ENCODE measurements at places on chromosomes 6 and 20.
A peak's percentile ranks its signal among the peaks of the same experiment; 100 is the strongest.

- peak; percentile 86 for DNase-seq
Measured at GRCh38 chr20:62704341-62704948, 4.2 kb upstream of the NTSR1 start.

GRCh38 chr20:8132484-8133309, 631 bp downstream of the PLCB1 start:
- no peak for DNase-seq

- DNase-seq = no peak
Measured at GRCh38 chr20:35893942-35894341, 60.4 kb downstream of the SCAND1 start.

DNA sequence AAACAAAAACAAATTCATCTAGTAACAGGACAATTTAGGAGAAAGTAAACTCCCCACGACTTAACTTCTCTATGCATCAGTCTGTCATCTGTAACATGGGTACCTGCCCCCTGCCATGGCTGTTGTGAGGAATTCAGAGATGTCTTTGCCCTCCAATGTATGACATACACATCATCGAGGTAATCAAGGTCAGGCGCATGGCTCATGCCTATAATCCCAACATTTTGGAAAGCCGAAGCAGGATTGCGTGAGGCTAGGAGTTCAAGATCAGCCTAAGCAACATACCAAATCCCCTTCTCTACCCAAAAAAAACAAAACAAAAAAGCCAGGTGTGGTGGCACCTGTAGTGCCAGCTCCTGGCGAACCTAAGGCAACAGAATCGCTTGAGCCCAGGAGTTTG, 9.0 kb downstream of the EEF1A1 start:
- no peak for DNase-seq

DNA sequence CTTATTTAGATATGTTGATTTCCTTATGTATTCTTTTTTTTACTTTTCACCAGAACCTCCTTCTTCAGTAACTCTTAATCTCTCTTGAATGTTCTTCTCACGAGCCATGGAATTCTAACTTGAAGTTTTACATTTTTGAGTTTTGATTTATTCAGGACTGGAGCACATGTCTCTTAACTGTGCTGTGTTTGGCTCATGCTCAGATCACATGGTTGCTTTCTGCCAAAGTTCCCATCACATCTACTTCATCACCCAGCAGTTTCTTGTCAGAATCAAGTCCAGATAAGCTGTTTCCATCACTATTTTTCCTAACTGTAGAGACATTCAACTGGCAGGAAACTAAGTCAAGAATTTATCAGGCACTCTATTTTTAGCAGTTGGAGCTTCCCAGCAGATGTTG, 31.7 kb downstream of the SLC35A1 start:
- no peak for DNase-seq

GRCh38 chr20:38827770-38828281, 22.3 kb downstream of the PPP1R16B start:
- DNase-seq = no peak

- no peak for DNase-seq
Measured at GRCh38 chr6:125784365-125784764, 6.4 kb upstream of the NCOA7 start.

DNA sequence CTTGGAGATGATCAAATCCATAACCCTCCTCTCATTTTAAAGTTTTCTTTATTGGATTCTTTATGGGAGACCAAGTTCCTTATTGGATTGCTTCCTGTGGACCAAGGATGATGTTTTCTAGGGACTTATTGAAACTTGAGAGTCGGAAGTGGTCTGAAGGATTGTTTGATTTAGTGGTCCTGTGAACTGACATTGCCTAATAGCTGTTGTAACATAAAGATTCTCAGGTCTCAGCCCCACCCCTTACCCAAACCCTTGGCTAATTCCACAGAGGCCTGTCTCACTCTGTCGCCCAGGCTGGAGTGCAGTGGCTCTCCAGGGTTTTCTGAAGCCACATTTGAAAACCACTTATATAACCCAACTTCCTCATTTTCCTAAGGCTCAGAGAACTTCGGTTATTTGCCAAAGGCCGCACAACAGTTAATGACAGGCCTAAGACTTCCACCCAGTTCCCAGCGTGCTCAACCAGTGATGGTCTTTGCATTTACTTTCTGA, 77.0 kb downstream of the ATXN1 start:
- DNase-seq = no peak

GRCh38 chr6:148218542-148219258, 123.9 kb upstream of the SASH1 start:
- no peak for DNase-seq

GRCh38 chr6:121733234-121733633, 297.8 kb downstream of the GJA1 start:
- DNase-seq = no peak

DNA sequence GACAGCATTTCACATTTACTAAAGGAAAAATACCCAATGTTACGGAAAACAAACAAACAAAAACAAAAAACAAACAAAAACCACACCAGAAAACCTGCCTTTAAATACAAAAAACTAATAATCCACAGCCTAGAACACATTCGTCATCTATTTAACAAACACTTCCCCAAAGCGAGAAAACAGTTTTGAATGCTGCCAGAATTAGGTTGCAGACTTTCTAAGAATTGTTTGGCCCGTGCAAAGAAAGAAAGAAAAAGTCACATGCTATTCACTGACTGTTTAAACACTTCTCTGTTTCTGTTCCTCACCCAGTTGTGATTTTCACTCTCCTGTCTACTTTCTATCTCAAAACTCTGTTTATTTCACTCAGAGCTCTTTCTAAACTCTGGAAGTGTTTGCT, 52.5 kb downstream of the BCAS1 start:
- DNase-seq = no peak

DNA sequence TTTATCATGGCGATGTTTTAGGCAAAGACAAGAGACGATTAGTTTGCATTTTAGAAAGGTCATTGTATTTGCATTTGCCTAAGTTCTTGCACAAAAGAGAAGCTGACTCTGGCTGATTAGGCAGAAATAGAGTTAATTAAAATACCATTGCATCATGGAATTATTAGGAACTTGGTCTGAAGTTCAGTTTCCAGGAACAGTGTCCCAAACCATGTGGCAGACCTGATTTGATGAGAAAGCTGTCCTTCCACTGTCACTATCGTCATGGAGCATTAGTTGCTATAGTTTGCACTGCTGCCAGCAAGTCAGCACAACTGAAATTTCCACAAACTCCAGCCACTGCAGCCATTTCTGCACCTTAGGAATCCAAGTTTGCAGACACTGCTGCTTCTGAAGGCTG, 24.3 kb upstream of the MCUR1 start:
- peak; percentile 5 for DNase-seq

GRCh38 chr6:136593748-136594490, 43.7 kb upstream of the MAP7 start:
- DNase-seq = no peak

All from right atrium auricular region (tissue), 2 donors.